ENCODE measurements at places on chromosomes 16 and 17. TPM values are rescaled to one million over a fixed set of nuclear protein-coding genes. Genes with fewer than 3 reads are reported as not detected.

The IRX6 gene
- total RNA-seq: 0.14 TPM

The SLC52A1 gene
- total RNA-seq: not detected

The KRTAP1-5 gene
- not detected for total RNA-seq

The SULT1A4 gene
- total RNA-seq: 4.3 TPM

The HSD17B2 gene
- not detected for total RNA-seq

The HID1 gene
- 11.8 TPM for total RNA-seq

The FOXN1 gene
- not detected for total RNA-seq

The RBBP6 gene
- 74.2 TPM for total RNA-seq

The KRT20 gene
- total RNA-seq: not detected

The RPRML gene
- total RNA-seq: 1.6 TPM

The ADAMTS18 gene
- total RNA-seq: 0.12 TPM
